ENCODE measurements at places on chromosomes 6 and 20.

GRCh38 chr20:4956200-4956810 is 45.0 kb downstream of the SLC23A2 start:
- no peak for DNase-seq

DNA sequence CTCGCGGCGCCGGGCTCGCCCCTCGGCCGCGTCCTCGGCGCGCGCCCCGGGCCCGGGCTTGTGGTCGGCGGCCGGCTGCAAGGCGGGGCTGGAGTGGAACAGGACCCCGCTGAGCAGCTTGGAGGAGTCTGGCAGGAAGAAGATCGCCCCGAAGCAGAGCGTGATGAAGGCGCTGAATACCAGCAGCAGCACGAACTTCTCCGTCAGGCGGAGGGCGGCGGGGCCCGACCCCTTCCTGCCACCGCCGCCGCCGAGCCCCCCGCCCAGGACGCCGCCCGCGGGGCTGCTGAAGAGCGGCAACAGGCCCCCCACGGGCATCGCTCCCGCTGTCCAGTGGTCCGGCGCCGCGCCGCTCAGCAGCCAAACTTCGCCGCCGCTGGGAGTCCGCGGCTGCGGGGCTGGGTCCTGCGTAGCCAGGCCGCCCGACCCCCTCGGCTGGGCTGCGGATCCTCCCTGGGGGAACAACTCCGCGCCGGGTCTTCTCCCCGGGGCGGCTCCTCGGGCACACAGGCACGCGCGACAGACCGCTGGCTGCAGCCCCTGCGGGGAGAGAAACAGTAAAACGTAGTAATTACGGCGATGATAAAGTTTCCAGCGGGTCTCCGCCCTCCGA is 707 bp downstream of the MAN1A1 start:
- no peak for DNase-seq

GRCh38 chr6:143513410-143513809 is 1.9 kb upstream of the FUCA2 start:
- DNase-seq, result peak; percentile 23

GRCh38 chr20:45465491-45466266 is 3.9 kb upstream of the WFDC2 start:
- no peak for DNase-seq

DNA sequence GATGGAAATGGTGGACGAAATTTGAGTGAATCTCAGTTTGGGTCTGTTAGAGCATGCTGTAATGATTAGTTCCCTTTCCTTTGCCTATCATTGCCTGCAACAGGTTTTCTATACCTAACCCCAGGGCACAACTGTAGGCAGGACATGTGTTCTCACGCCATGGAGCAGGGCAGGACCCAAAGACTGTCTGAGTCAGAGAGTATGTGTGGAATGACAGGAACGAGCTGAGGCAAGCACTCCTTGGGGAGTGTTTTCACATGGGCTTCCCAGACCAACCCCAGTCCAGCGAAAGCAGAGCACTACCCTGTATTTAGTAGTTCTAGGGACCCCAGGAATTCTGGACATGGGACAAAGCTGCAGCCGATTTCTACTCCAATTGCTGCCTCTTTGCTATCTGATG is 234.2 kb downstream of the HACE1 start:
- DNase-seq, result no peak

DNA sequence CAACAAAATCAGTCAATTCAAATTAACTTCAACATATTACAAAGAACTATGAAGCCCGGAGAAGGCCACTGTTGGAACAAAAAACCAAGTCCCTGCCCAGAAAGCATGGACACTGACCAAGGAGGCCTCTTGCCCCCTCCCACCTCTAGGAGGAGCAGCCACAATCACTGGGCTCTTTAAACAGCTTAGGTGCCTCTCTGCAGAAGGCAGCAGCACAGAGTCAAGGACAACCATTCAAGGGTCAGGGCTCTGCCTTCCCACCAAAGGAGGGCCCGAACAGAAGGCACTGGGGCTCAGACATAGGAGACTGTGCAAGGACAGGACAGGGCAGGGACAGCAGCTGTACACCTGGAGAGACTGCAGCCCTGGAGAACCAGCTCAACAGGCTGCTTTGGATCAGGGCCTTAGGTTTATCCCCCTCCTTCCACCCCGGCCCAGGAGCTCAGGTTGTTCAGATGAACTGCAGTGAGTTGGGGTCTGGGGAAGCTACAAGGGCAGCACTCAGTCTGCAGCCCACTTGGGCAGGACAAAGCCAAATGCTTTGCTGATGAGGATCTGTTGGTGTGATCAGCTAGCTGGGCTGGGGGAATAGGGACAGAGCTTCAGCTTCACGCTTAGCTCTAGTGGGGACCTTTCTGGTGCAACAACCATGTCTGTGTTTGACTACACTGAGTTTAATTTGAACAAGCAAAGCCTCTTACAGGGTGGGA is 17.8 kb downstream of the TOMM34 start:
- DNase-seq, result no peak

GRCh38 chr6:166179704-166180103 is 12.1 kb upstream of the TBXT start:
- no peak for DNase-seq

DNA sequence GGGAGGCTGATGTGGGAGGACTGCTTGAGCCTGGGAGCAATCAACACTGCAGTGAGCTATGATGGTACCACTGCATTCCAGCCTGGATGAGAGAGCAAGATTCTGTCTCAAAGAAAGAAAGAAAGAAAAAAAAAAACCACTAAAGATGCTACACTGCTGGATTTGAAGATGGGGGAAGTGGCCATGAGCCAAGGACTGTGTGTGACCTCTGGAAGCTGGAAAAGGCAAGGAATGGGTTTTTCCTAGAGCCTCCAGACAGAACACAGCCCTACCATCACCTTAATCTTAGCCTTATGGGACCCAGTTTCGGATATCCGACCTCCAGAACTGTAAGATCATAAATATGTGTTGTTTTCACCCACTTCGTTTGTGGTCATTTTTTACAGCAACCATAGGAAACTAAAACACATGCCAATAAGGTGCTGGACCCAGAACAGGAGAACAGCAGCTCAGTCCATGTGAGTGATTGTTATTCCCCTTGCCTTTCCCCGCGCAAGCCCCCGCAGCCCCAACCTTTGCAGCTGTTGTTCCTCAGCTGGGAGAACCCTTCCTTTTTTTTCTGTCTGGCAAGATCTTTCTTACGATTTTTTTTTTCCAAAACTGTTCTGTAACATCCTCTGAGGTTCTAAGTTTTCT is 11.1 kb upstream of the VAPB start:
- DNase-seq, result no peak

GRCh38 chr6:35801148-35801547 is 4.0 kb upstream of the LHFPL5 start:
- DNase-seq, result no peak

GRCh38 chr6:113447088-113447831 is 409.9 kb upstream of the MARCKS start:
- DNase-seq, result no peak

GRCh38 chr20:25011831-25012241 is 19.3 kb upstream of the APMAP start:
- no peak for DNase-seq

GRCh38 chr20:20970841-20971240 is 135.3 kb downstream of the LINC00237 start:
- no peak for DNase-seq

GRCh38 chr20:16352321-16352720 is 220.9 kb downstream of the KIF16B start:
- no peak for DNase-seq

- DNase-seq, result no peak
These were observed 8.1 kb upstream of the UBR2 start for GRCh38 chr6:42555477-42556457.

- no peak for DNase-seq
These were observed 123.5 kb upstream of the LAMA2 start for GRCh38 chr6:128759447-128759846.

DNA sequence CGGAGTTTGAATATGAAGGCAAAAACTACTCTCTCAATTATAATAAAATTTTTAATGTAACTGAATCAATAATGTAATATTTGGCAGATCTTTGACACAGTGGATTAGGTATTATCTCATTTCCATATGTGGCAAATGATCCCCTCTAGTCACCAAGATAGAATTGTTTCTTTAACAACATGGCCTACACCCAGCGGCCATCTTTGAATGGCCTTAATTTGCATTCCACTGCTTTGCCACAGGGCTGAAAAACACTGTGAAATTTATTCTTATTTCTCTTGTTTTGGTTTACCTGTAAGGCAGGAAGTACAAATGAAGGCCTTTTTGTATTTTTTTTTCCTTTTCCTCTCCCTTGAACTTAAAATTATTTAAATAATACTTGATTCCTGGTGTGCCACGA is 162.6 kb upstream of the SCGN start:
- DNase-seq, result no peak

GRCh38 chr6:105097288-105097687 is 82.5 kb downstream of the POPDC3 start:
- DNase-seq, result no peak

DNA sequence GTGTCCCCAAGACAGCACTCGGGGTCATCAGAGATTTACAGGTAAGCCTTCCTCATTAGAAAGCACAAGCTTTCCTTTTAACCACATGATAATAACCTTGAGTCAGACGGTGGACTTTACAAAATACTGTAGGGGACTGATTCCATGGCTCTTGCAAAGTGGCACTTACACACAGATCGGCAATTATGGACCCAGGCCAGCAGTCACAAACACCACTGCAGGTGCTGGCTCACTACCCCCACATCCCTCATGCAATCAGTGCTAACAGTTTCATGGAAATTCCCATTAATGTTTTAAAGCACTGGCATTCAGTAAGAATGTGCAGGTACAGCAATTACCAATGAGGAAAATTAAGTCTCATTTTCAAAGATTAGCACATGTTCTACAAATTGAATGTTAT is 516.5 kb downstream of the PRKN start:
- DNase-seq, result no peak

- no peak for DNase-seq
These were observed 151.7 kb upstream of the CEP162 start for GRCh38 chr6:84379142-84379541.

- DNase-seq, result no peak
These were observed 24.8 kb upstream of the SYNDIG1 start for GRCh38 chr20:24444526-24445190.

DNA sequence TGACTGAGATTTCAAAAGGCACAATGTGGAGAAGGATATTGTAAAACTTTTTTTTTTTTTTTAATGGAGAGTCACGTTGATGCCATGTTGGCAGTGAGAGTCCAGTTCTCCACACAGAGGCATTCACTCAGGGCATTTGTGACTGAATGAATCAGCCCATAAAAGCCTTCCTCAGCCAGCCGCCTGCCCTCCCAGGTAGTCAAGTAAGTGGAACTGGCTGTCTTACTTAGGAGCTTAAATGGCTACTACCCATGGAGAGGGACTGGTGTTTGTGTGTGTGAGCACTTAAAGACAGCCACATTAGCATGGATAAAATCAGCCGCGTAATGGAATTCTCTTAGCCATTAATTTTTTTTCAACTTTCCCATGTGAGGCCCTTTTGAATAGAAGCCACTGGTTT is 12.6 kb downstream of the AAR2 start:
- DNase-seq, result no peak

DNA sequence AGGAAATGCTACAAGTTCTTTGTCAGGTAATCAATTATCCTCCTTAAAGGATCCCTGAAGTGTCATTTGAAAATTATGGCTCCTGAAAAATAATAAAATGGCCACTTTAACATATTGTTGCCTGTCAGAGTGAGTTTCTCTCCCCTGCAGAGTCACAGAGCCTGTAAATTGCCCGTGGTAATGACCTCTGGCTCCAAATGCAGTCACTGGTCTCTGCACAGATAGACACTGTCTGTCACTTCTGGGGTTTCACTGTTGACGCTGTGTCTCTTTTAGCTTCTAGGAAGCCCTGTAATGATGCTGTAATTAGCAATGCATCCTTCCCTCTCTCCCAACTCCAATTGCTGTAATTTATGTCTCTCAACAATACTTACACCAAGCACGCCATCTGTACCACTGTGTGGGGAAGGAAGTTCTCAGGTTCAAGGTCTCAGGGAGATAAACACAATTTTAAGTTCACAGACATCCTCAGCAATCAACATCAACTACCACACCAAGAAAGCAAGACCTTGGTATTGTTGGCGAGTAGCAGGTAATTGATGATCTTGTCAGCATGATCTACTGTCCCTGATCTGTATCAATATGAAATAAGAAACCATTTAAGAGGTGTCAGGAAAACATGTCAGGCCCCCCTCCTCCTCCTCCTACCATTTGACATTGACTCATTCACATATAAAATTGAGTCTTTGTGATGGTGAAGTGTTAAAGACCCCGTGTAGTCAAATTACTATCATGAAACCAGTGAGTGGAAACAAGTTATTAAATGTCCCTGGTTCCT is 91.2 kb upstream of the SULF2 start:
- DNase-seq, result no peak

GRCh38 chr6:138522611-138523010 is 23.3 kb upstream of the NHSL1 start:
- no peak for DNase-seq

DNA sequence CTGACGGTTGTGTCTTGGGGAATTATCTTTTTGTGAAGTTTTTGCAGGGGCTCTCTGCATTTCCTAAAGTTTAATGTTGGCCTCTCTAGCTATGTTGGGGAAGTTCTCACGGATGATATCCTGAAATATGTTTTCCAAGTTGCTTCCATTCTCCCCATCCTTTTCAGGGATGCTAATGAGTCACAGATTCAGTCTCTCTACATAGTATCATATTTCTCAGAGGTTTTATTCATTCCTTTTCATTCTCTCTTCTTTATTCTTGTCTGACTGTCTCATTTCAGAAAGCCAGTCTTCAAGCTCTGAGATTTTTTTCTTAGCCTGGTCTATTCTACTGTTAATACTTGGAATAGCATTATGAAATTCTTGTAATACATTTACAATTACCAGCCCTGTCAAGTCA is 61.3 kb downstream of the UNC5CL start:
- DNase-seq, result no peak

DNA sequence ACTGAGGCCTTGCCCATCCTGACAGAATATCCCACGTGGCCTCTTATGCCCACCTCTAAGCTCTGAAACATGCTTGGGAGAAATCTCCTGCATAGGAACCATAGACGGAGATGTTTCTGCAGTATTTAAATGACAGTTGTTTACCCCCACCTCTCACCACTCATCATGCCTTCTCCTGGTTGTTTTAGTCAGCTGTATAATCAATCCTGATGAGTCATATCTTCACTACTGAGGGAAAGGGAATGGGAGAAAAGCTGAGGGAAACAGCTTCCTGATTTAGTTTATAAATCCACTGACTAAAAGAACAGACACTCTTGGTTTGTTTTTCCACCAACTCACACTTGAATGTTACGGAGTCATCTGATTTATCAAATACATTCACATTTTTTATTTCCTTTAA is 113.2 kb upstream of the TENT5A start:
- DNase-seq, result no peak

- DNase-seq, result no peak
These were observed 22.6 kb downstream of the CNR1 start for GRCh38 chr6:88143421-88144157.

DNA sequence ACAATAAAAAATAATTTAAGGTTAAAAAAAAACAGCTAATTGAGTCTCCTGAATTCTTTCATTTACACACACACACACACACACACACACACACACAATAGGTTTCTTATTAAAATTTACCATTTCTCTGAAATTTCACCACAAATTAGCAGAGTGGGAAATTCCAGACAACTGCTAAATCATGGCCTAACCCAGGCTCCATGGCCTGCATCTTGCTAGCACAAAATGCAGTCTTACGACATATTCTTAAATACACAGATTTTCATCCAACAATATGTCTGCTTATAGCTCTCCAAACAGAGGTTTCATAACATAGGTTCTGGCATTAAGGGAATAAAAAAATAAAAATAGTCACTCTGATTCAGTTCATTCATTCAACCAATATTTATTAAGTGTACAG is 46.9 kb downstream of the SOD2 start:
- DNase-seq, result no peak

- DNase-seq, result no peak
These were observed 228.2 kb downstream of the CDH26 start for GRCh38 chr20:60186412-60186811.

- no peak for DNase-seq
These were observed 277.0 kb downstream of the FOXA2 start for GRCh38 chr20:22307409-22307808.

Measured in stimulated activated CD4-positive, alpha-beta T cell treated with anti-CD3 and anti-CD28 coated beads, TNF-alpha, amount 100 ng/mL, for 4 hours (primary cell).